ENCODE measurements at places on chromosomes 4 and X.

DNA sequence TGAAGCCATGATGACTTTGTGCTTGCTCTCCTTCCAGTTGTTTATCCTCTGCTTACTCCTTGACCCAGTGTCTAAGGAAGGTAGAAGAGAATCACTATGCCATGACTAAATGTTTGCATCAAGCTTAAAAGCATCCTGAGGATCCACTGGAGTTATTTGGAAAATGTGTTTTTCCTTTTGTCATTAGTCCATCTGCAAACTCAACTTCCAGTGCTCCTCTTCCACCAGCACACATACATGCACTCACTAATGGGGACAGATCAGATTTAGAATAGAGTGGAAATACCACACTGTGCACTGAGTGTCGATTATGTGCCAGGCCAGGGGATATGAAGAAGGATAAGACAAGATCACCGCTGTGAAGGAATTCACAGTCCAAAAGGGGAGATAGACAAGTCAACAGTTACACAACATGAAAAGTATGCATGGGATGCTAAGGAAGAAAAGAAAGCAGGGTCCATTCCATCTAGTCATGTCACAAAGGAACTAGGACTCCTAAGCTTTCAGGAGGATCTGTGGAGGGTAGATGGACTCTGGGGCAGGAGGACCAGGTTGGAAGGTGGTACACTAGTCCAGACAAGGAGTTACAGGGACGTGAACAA lies 1.9 kb downstream of the OCIAD2 start:
- DNase-seq = no peak

DNA sequence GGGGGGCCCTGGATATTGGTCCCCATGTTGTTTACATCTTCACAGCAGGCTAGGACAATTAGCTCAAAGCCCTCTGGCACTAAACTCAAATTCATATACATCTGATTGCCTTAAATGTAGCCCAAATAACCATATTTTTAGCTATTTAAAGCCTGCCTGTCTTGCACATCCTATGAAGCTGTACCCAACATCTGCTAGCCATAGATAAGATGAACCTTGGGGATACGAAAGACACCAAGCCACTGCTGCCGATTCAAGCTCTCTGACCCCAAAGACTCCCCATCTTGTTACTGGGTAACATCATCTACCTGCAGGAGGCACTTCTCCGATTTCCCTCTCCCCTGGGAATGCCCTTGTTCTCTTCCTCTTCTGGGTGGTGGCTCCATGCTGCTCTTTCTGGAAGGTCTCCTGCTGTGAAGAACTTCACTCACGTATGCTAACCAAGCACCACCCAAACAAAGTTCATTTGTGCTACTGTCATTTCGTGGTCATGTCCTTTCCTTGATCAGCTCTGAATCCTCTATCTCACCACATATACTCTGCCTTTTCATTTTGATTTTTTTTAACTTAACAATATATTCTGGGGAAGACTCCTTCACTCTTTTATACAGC lies 107.7 kb upstream of the ATXN3L start:
- DNase-seq = no peak

- DNase-seq = no peak
These were observed 119.3 kb upstream of the PITX2 start for GRCh38 chr4:110742143-110742542.

DNA sequence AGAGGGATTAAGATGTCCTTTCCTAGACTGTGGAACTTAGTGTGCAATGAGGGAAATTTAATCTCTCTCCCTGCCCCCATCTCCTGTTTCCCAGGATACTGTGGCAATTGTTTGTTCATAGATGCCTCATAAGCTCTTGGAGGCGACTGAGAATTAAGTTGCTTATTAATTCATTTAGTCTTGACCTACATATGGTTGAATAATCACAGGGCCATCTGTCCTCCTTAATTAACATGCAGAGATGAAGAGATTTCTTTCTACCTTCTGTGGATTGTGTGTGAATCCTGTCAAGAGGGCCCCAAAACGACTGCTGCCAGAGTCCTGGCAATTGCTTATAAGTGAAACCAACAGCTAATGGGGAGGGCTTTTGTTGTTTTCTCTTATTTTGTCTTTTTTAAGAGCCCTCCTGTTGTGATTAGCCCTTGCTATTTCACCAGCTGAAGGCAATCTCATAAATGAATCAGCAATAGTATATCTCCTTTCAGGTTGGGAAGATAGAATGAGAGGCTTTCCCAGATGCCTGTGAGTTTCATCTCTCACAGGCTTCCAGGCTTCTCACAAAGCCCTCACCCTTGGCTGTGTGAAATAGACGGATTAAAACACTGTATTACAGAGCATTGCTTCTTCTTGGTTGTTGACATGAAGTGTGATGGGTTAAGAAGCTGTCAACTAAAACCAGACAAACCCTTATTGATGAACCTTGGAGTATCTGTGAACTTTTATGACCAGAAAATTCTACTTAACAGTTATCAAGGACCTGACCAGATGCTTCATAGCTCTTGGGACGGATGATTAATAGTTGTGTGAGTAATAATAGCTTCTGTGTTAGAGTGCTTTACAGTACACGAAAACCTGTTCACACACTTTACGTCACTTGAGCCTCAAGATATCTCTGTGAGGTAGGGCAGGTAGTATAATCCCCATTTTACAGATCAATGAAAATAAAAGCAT lies 58.5 kb downstream of the PGRMC2 start:
- DNase-seq = no peak

DNA sequence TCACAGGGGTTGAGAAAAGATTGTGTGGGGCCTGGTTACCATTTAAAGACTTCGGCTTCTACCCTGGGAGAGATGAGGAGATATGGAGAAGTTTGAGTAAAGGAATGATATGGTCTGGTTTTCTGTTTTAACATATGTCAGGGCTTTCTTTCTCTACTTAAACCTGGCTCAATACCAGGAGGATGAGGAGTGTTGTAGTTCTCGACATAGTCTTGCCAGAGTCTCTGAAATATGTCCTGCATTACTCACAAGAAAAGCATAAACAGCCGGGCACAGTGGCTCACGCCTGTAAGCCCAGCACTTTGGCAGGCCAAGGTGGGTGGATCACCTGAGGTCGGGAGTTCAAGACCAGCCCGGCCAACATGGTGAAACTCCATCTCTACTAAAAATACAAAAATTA lies 16.4 kb upstream of the ACE2 start:
- no peak for DNase-seq

GRCh38 chr4:185590982-185591381 lies 55.7 kb upstream of the PDLIM3 start:
- no peak for DNase-seq

DNA sequence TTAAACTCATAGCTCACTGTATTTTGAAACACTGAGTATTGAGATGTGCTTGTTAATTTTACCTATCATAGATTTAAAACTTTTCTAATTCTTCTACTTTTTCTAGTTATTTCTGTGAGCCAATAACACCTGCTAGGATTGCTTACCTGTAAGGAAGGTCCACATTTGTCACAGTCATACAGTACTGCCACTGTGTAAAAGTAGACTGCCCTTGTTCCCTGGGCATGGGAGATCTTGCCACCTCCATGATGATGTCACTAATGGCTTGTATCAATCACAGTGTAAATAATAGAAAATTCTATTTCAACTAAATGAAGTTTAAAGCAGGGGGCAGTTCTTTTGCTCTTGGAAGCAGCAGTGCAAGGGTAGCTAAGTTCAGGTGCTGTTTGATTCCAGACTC lies 35.9 kb downstream of the GK start:
- no peak for DNase-seq

DNA sequence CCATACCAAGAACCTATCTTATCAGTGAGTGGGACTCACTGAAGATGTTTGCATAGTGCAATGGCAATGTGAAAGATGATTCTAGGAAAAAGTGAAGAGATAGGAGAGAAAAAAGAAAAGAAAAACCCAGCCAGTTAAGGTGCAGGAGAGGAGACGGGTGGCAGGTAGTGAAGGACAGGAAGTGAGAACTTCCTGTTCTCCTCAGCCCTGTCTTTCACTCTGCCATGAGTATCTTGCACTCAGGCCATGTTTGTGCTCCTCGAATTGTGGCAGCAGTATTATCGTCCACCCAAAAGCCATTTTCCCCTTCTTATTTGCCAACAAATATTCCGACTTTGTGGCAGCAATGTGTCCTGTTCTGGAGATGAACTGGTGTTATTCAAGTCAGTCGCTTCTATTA lies 8.6 kb upstream of the ENPEP start:
- DNase-seq = no peak

DNA sequence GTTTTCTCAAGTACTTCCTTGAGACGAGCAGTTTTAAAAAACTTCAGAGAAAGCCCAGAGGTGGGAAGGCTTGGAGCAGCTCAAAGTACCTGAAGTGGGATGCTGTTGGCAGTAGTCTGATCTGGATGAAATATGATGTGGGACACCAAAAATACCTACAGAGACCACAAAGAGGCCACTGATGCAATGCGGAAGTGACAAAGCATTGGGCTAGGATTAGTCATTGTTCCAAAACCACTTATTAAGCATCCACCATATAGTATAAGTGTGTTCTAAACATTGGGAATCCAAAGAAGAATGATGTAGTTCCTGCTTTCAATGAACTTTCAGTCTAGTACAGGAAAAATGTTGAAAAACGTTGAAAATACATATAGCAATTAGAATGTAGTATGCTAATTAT lies 386.1 kb upstream of the CNKSR2 start:
- no peak for DNase-seq

DNA sequence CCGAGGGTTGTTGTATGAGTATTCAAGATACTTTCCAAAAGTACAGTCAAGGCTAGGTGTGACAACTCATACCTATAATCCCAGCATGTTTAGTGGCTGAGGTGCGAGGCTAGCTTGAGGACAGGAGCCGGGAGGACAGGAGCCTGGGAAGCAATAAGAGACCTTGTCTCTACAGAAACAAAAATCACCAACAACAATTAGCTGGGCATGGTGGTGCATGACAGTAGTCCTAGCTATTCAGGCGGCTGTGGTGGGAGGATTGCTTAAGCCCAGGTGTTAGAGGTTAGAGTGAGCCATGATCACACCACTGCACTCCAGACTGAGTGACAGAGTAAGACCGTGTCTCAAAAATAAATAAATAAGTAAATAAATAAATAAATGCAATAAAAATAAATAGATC lies 91.6 kb downstream of the TLL1 start:
- no peak for DNase-seq

GRCh38 chr4:35934320-35934981 lies 309.9 kb downstream of the ARAP2 start:
- peak; percentile 68 for DNase-seq

- no peak for DNase-seq
These were observed 28.5 kb downstream of the ACSL4 start for GRCh38 chrX:109704563-109704962.

DNA sequence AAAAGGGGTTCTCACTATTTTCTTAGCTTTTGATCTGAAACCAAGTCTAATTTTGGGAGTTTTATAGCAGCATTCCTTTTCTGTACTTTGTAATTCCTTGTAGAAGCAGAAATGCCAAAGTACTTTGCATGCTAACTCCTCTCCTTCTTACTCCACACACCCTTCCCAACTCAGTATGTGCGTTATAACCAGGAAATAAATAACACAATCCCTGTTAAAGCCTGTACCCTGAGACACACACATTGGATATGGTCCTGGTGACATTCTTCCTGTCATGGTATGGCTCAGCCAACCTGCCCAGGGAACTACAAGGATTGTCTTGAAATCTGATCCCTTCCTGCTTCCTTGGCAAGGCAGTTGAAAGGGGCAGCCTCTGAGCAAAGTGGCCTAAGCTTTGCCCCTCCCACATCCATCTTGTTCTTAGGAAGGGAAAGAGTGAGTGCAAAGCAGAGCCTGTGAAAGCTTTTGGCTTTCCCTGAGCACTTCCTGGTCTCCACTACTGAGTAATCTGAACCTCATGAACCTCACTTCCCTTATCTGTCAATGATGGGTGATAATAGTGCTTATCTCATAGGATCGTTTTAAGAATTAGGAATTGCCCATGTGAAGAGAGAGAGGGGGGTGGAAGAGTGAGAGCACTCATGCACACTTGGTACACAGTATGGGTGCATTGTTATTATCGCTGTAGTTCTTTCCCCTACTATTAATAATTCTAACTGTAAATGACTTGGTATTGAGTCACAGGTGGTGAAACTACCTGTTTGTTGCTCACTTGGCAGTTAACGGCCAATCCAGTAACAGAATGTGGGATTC lies 109.3 kb downstream of the AFF2 start:
- DNase-seq = peak; percentile 59

DNA sequence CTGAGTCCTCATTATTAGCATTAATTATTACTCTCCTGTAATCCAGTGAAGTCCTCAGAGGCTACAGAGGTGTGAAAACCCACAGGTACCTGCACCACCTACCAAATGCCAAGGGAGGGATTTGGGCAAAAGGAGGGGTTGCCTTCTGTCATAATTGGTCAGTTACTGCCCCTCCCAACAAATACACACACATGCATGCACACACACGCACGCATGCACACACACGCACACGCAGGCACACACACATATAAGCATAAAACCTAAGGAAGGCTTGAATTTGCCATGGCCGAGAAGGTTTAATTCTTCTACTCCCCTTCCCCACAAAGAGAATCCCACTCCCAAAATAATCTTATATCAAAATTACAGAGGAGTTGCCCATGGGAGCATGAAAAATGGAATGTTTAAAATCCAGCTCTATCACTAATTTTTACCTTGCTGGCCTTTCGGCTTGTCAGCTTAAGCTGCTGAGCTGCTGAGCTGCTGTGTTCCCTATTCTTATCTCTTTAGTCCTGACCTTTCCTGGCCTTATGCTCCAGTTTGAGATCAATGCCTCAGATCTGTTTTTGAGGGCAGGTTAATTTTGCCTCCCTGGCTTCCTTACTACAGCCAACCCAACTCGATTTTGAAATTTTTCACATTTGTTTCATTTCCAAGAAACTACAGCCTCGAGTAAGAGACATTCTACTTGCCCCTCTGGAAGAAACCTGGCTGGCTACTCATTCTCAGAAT lies 95.0 kb downstream of the CAMK2D start:
- no peak for DNase-seq

GRCh38 chrX:43717161-43717560 lies 61.1 kb downstream of the MAOA start:
- DNase-seq = no peak

GRCh38 chr4:72994670-72995069 lies 74.8 kb downstream of the COX18 start:
- DNase-seq = no peak

- DNase-seq = no peak
These were observed 27.4 kb downstream of the CCKAR start for GRCh38 chr4:26462874-26463273.

DNA sequence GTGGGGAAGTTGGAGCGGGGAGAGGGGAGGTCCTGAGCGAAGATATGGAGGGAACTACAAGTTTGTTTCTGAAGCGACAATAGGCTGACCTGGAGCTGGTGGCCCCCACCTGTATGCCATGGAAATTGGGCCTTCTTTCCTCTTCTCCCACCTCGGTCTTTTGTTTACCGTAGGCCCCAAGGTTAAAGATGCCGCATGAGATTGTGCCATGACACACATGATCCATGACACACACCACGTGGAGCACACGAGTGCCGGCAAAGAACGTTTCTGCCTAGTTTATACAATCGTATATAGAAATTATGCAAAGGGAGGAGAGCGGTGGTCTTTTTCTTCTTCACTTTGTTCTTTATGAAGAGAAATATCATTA lies 408 bp downstream of the TMEM33 start:
- DNase-seq = no peak

- DNase-seq = no peak
These were observed 57.2 kb upstream of the MTMR1 start for GRCh38 chrX:150635952-150636351.

GRCh38 chr4:26110493-26110892 lies 196.5 kb downstream of the SMIM20 start:
- DNase-seq = peak; percentile 8
